ENCODE measurements at places on chromosomes 7 and 10.
A peak's percentile ranks its signal among the peaks of the same experiment; 100 is the strongest.

- DNase-seq = no peak
Observed at GRCh38 chr7:129041142-129042085, 13.5 kb downstream of the TNPO3 start.

- peak; percentile 82 for DNase-seq
Observed at GRCh38 chr10:69479240-69480067, 28.2 kb downstream of the TSPAN15 start.

- DNase-seq = no peak
Observed at GRCh38 chr7:152511736-152512135, 75.9 kb upstream of the KMT2C start.

GRCh38 chr7:106199813-106200364, 84.9 kb downstream of the NAMPT start:
- DNase-seq = no peak

GRCh38 chr7:21076574-21076973, 289.9 kb upstream of the SP8 start:
- DNase-seq = no peak

GRCh38 chr10:92267343-92267742, 23.5 kb downstream of the CPEB3 start:
- no peak for DNase-seq

Measured in cerebellar nuclear complex (tissue), 1 donor.